ENCODE measurements at places on chromosomes 3 and 15.

GRCh38 chr3:122975163-122975923, 52.2 kb downstream of the SEMA5B start:
- DNase-seq = peak; percentile 60

DNA sequence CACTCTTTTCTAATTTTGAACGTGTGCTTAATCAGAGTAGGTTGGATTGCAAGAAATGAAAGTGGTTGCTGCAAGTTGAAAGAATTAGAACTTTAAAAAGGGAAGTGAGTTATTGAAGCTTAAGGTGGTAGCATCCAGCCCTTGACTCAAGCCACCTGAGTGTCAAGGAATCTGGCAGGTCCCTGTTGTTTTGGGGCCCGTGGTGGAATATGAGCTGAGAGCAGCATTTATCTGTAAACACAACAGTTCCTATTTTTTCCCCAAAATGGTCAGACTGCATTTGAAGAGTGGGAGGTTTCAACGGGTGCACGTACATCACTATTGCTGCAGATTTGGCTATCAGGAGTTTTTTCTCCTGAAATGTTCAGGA, 1.7 kb downstream of the ITPR1 start:
- no peak for DNase-seq

DNA sequence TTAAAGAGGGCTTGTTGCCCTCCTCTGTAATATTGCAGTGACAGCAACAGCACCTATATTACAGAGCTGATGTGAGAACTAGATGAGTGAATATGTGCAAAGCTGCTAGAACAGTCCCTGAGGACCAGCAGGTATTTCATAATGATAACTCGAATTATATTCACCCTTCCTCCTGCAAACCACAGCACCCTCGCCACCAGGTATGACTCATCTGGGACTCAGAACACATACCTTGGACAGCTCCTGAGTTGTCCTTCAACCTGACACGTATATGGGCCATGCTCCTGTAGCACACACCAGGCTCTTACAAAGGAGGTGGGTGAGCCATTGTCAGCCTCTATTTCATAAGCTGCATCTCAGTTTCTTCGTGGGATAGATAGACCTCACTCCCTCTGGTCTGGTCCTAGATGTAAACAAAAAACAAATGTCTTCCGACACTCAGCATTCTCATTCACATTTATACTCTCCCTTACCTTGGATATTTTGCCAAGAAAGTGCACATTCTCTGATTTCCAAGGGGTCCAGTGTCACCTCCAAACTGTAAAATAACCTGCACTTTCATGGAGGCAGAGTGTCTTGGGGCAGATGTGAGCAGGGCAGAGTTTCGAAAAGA, 124.5 kb downstream of the TLE3 start:
- DNase-seq = peak; percentile 80

- DNase-seq = no peak
These were observed 181.0 kb upstream of the CBLB start for GRCh38 chr3:106049821-106050220.

GRCh38 chr15:69652751-69653305, 200.2 kb downstream of the RPLP1 start:
- no peak for DNase-seq

DNA sequence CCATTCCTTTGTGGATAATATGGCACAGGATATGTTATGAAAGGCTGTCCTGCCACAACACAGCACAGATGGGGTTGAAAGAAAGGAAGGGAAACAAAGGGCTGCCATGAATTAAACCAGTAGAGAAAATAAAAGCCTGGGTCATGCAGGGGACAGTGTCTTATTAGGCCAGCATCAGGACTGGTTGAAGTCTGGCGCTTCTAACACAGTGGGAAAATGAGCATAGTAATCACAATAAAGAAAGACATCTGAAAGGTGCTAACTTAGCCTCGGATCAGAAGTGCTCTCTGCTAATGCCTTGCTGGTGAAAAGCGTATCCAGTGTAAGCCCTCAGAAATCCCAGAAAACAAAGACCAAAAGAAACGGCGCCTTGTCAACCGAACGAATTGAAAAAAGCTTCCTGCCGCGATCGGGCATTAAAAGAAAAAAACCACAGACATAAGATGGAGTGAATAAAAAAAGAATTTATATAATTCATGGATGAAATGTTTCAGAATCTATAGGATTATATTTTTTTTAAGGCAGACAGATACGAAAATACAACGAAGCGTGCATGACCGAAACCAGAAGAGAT, 566 bp upstream of the MKRN3 start:
- no peak for DNase-seq

GRCh38 chr3:110332629-110333028, 739.0 kb upstream of the NECTIN3 start:
- no peak for DNase-seq

DNA sequence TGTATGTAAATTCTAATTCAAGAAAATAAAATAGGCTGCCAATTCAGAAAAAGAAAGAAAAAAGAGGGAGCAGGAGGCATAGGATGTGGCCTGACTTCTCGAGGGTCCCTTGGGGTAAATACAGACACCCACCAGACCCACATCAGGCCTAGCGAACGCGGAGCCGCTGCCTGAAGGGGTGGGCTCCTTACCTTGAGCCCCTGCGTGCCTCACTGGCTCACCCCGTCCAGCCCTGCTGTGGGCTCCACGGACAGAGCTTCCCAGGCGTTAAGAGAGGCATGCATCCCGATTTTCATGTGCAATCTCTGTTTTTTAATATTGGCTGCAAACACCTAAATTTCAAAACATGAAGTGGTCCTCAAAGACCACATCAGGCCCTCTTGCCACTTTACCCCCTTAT, 257.8 kb downstream of the PLCL2 start:
- DNase-seq = no peak

GRCh38 chr3:10907262-10907661, 85.3 kb upstream of the SLC6A1 start:
- no peak for DNase-seq

- no peak for DNase-seq
These were observed 873 bp downstream of the C3orf70 start for GRCh38 chr3:185151964-185152409.

DNA sequence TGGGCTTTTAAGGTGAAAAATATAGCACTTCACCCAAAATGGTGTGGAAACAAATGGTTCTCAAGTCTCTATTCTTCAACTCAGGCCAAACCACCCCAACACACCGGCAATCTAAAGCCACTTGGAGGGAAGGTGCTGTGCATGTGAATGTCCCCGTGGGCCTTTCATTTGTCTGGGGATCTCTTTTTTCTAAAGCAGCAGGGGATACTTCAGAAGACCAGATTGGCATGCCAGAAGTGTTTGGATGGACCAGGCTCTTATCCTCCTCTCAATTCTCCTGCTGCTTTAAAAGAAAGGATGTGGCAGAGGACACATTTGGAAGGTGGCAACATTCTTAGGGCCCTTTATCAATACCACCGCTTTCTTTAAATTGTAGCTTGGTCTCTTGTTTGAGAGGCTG, 193.1 kb downstream of the MEIS2 start:
- DNase-seq = peak; percentile 47

- no peak for DNase-seq
These were observed 42.8 kb upstream of the ROBO1 start for GRCh38 chr3:79810581-79810980.
